ENCODE measurements at places on chromosomes 11 and 22.

GRCh38 chr11:1111545-1112212, 37.0 kb downstream of the MUC2 start:
- ATAC-seq, result no peak
- no peak overlapping the region for H3K4me3 ChIP-seq
- H3K4me1 ChIP-seq, result peaks cover 4% of the 10 kb centered on the region
- no peak overlapping the region for H3K27ac ChIP-seq
- no peaks in the 10 kb centered on the region for H3K27me3 ChIP-seq

DNA sequence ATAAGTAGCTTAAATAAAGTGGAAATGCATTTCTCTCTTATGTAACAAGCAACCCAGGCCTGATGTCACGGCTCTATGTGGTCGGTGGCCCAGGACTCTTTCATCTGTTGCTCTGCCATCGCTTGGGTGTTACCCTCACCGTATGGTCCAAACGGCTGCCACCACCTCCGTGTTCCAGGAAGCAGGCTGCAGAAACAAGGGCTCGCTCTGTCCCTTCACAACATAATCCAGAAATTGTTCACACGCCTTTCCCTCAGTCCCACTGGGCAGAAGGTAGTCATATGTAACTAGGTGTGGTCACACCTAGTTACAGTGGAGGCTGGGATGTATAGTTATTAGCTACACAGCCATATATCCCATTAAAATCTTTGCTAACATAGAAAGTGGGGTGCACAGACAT, 421.0 kb downstream of the SOX6 start:
- no peaks in the 10 kb centered on the region for H3K36me3 ChIP-seq
- no peak for ATAC-seq
- no peak overlapping the region for H3K27ac ChIP-seq
- H3K4me3 ChIP-seq, result no peak overlapping the region

DNA sequence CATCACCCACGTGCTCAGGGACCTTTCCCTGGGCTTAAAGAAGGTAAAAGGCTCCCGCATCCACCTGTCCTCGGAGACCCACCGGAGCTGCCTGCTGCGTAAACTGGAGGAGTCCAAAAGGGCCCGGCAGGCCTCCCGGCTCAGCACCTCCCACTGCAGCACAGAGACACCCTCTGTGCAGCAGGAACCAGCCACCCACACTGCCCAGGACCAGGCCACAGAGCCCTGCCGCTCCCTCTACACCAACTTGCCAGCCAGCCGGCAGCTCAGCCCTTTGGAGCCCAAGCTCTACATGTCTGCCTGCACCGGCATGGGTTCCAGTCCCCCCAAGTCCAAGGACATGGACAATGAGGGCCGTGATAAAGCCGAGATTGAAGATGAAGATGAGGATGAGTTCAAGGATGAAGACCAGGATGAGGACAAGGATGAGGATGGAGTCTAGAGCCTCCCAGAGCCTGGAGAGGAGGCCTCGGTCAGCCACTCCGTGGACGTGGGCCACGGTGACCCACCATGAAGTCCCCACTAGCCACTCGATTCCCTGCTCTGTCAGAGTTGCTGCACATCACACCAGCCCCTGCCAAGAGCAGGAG, 4.2 kb downstream of the CCDC116 start:
- no peak overlapping the region for H3K4me3 ChIP-seq
- H3K36me3 ChIP-seq, result no peaks in the 10 kb centered on the region
- no peaks in the 10 kb centered on the region for H3K27me3 ChIP-seq
- H3K27ac ChIP-seq, result no peak overlapping the region
- no peak for ATAC-seq
- H3K4me1 ChIP-seq, result peaks cover 11% of the 10 kb centered on the region

- no peak overlapping the region for H3K4me3 ChIP-seq
- no peak for ATAC-seq
- no peaks in the 10 kb centered on the region for H3K36me3 ChIP-seq
Observed at GRCh38 chr11:31262761-31263160, 106.8 kb downstream of the DCDC1 start.

GRCh38 chr11:126111458-126112116, 48.9 kb upstream of the CDON start:
- ATAC-seq, result no peak
- no peaks in the 10 kb centered on the region for H3K36me3 ChIP-seq
- no peaks in the 10 kb centered on the region for H3K27me3 ChIP-seq
- no peak overlapping the region for H3K27ac ChIP-seq
- no peak overlapping the region for H3K4me3 ChIP-seq
- H3K4me1 ChIP-seq, result no peaks in the 10 kb centered on the region

GRCh38 chr11:29293825-29294224, 723.0 kb downstream of the KCNA4 start:
- H3K27ac ChIP-seq, result no peak overlapping the region
- no peak overlapping the region for H3K4me3 ChIP-seq
- no peaks in the 10 kb centered on the region for H3K36me3 ChIP-seq

Measured in activated T-helper 17 cell treated with anti-CD3 and anti-CD28 coated beads, Interleukin-2, amount 50 U/mL, for 72 hours (primary cell).